ENCODE measurements at places on chromosomes 4 and X.

- no peak for DNase-seq
Measured at GRCh38 chrX:109856974-109857373, 123.9 kb upstream of the ACSL4 start.

- DNase-seq = no peak
Measured at GRCh38 chrX:69298466-69299140, 133.3 kb upstream of the PJA1 start.

DNA sequence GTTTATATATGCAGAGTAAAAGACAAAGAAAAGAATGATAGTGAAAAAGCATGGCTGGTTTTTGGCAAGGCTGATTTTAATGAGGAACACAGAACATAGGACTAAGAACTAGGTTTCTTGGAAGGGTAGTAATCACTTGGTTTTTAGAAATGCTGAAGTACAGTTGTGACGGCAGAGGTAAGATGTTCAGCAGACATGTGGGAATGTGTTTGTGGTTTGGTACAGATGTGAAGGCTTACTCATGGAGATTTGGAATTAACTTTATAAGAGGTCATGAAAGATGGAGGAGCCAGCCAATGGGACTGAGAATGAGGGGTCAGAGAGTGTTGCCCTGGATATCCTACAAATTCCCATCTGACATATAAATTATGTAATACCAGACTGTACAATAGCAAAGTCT is 243.6 kb downstream of the NPFFR2 start:
- DNase-seq = no peak

DNA sequence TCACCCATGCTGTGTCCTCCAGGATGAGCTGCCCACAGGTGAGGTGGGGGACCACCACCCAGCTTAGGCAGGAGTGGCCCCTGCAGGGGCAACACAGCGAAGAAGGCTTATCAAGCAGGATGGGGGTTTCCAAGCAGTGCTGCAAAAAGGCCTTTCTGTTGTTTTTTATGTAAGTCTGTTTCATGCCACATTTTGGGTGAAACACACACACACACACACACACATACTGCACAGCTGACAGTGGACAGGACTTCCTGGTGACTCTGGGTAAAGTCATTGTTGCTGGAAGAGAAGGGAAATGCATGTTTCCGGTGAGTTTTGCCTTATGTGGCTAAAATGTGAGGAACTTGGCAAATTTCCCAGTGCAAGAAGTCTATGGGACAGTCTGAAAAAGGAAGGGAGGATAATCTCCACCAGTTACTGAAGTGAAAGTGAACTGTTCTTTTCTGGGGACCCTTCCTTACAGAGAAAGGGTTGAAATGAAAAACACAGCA is 119.2 kb downstream of the IRF2 start:
- DNase-seq = no peak

DNA sequence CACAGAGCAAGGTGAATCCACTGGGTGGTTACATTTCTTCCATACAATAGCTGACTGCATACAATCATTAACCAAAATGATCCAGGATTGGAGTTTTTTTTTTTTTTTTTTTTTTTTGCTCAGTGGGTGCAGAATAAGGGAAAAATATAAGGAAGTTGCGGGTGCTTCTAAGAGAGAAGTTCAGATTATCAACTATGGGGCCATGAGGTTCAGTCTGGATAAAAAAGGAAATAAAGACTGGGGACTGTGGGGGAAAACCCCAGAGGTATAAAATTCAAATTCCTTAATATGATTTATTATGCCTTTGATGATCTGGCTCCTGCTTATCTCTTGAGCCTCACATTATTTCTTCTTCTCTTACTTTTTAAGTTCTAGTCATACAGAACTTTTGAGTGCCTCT is 5.9 kb upstream of the EIF1AX start:
- no peak for DNase-seq

DNA sequence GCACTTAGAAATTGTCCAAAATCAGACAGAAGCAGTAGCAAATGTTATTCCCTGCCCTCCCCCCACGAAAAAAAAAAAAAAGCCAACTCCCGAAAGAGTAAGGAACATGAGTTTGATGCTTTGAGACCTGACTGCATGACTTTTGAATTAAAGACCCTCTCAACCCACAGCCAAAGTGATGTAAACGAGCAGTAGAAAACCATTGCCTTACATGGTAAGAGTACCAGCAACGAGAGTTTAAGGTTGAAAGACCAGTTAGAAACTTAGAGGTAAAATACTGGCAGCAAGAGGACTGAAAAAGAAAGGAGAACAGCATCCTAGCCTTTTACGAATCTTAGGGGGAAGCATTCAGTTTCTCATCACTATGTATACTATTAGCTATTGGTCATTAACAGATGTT is 10.0 kb upstream of the ANXA10 start:
- no peak for DNase-seq

- DNase-seq = peak; percentile 59
Measured at GRCh38 chr4:119212964-119213606, 572 bp downstream of the USP53 start.

DNA sequence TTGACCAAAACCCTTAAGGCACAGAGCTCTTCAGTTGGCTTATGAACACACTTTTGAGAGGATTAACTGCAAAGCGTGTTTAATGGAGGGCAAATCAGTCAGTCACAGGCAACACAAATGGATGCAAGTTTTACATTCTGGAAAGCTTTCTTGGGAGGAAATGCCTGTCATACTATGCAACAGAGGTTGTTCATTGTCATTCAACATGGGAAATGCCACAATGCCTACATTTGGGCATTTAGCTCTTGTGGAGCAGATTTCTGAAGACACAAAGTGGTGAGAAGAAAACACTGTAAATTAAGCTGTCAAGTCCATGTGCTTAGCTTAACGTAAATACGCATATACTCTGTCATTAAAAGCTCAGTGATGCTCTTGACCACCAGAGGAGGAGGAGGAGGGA is 41.1 kb downstream of the CBLL2 start:
- DNase-seq = no peak

GRCh38 chrX:67587946-67588624 is 44.3 kb downstream of the AR start:
- no peak for DNase-seq

DNA sequence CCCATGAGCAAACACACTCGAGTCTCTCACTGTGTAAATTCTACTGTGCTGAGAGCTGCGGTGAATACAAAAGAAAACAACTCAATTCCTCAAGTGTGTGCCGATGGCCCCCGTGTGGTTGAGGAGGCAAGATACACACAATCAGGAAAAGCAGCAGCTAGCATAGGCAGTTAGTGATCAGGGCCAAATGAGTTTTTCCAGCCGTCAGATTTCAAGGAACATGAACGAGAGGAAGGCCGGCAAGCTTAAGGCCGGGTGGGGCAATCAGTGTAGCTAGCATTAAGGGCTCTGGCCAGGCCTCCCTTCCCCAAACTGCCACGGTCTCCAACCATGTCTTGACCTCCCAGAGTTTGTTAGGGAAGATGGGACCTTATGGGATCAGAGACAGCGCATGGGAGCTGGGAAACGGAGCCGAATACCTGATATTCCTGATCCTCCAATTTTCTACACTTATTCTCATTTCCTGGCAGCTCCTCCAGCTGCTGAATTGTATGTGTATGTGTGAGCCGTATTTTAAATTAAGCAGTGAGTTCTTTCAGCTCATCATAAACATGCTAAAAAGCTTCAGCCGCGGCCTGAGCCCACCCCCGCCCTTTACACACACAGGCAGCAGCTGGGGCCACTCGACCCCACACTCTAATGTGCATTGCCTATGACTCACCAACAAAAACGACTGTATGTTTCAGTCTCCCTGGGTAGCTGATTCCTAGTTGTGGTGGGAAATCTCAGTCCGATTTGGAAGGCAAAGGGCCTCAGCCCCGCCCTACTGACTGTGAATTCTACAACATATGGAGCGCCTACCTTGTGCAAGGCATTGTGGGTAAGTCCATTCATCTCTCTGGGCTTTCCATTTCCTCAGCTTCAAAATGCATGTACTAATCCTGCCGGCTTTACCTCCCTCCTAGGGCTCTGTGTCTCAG is 59.9 kb downstream of the RTL9 start:
- DNase-seq = no peak

GRCh38 chr4:57243076-57243475 is 132.9 kb upstream of the IGFBP7 start:
- no peak for DNase-seq

GRCh38 chr4:72383439-72383838 is 185.6 kb downstream of the ADAMTS3 start:
- DNase-seq = no peak

- DNase-seq = no peak
Measured at GRCh38 chrX:9227276-9227675, 193.3 kb upstream of the FAM9B start.

DNA sequence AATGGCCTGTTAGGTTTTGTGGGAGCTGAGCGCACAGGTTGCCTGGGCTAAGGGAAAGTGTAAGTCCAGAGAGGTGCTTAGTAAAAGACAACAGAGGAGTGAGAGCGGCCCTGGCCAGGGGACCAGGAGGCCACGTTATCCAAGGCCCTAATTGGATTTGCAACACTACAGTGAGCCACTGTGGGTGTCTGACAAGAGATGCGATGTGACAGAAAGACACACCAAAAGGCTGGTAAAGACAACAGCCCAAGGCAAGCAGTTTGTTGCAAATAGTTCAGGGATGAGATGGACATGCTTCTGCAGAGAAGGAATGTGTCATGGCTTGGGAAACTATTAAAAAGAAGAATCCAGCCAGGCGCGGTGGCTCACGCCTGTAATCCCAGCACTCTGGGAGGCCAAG is 162.7 kb upstream of the KIT start:
- no peak for DNase-seq

DNA sequence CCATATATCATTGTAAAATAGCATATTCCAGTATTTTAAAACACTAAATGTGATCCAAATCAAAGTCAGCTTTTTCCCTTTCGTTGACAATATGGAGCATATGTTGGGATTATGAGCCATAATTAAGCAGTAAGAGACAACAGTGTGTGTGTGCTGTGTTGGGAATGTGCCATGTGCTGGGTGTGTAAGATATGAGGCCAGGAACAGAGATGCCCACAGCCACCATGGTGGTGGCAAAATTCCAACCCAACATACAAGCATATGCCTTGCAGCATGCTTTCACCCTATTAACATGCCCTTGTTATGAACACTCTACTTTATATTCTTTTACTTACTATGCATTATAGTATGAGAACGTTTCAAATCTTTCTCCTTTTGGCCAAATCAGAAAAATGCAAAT is 1560.4 kb upstream of the TENM3 start:
- DNase-seq = no peak

GRCh38 chr4:113773756-113774155 is 12.2 kb upstream of the CAMK2D start:
- no peak for DNase-seq

DNA sequence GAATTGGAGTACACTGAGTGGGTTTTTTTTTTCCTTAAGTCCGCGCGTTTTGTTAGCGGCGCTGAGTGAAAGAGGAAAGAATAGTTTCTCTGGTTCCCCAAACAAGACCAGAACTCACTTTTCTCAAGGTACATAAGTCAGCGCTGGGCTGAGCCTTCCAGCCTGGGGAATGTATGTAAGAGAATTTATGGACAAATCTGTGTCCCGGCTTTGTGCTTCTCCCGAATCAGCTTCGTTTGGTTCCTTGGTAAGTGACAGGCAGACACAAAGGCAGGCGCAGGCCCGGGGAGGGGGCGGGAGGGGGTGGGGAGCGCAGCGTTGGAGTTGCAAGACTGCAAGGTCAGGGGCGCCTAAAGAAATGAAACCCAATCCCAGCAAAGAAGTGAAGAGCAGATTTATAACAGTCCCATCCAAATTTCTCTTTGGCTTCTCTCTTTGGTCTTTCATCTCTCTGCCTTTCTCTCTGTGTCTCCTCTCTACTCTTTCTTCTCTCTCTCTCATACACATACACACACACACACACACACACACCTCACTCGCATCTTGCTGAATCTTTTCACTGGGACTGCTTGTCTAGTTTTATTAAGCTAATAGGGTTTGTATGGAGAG is 981 bp downstream of the TET2 start:
- no peak for DNase-seq

DNA sequence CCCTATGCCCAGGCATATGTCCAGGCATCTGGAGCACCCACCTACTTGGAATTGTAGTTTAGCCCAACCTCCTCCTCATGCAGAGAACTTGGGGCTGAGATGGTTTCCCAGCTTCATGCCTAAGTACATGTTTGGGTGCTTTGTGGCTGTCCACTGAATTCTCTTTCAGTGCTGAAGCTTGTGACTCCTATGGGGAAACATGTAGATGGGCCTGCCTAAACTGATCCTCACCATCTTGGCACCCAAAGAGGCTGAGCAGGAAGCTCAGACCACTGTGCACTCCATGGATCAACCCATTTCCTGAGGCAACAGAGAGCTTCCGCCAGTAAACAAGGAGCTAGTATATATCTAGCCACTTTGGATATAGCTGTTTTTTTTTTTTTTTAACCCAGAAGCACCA is 2733.7 kb downstream of the PCDH7 start:
- DNase-seq = no peak

DNA sequence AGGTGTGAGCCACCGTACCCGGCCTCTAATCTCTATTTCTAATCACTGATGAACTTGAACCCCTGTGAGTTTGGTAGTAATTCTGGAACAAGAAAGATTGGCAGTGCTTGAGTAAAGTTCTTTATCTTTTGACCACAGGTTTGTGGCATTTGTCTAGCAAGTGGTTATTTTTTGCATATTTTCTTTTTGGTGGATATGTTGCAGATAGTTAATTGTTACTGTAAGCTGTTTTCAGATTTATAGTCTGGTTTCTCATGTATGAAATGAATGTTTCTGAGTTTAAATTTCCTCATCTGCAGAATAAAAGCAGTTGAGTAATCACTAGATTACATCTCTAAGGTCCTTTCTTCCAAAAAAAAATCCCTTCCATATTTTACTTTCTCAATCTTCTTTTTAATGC is 105.2 kb downstream of the GASK1B start:
- no peak for DNase-seq

GRCh38 chr4:184384810-184385557 is 89.4 kb downstream of the IRF2 start:
- no peak for DNase-seq

DNA sequence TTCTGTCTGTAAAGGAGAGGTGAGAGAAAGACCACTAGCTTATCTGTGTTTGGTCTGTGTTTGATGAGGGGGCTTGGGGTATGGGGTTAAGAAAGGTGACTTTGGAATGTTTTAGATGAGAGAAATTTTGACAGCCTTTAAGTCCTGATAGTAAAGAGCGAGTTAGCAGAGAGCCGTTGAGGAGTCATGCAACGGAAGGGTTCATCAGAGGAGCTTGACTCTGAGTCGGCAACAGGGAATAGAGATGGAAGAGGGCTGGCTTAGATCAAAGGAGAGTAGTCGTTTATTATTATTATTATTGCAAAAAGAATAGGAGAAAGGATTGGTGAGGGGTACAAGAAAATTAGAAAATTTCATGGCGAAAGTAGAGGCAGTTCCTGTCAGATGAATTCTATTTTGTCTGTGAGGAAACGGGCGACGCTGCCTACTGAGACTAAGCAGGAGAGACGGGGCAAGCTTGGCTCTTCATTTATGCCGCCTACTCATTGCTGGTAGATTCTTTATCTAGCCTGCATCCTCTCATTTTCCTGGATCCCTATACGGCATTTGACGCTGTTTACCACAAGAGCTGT is 473 bp upstream of the VAMP7 start:
- DNase-seq = no peak

GRCh38 chr4:20938204-20938603 is 237.9 kb downstream of the PACRGL start:
- no peak for DNase-seq

GRCh38 chr4:107743532-107743931 is 23.5 kb upstream of the PAPSS1 start:
- no peak for DNase-seq

GRCh38 chr4:165384598-165384997 is 5.8 kb downstream of the CPE start:
- no peak for DNase-seq
